Left renal pelvis (tissue), 4 donors: ENCODE measurements at places on chromosomes 16 and 17.

- no peak for DNase-seq
Observed at GRCh38 chr17:60386147-60387058, 5.5 kb downstream of the USP32 start.

DNA sequence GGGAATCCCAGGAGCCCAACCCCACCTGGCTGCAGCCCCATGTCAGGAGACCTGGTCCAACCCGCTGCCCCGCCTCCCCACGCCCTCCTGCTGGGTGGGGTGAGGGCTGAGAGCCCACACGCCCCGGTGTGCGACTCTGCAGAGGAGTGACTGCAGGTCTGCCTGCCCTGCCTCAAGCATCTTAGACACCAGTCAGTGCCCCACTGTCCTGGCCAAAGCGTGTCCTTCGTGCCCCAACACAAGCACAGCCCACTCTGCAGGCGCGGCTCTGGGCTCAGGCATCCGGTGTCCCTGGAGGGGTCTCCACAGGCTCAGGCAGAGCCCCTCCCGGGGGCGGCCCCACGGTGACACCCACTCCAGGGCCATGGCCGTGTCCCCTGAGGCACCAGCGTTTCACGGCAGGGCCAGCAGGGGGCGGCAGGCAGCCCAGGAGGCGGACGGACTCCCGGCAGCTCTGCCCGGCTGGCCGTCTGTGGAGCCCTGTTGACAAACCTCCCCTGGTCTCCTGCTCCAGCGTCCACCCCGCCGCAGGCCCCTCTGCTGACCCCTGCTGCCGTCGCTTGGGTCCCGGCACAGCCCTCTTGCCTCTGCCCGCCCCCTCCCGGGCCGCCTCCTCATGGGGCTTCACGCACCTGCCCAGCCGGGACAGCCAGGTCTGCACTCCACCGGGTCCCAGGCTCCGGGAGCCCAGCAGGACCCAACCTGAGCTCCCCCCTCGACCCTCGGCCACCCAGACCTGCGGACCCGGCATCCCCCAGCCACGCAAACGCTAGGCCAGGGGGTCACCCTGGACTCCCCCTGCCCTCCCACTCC lies 8.6 kb upstream of the UBE2I start:
- DNase-seq: no peak

DNA sequence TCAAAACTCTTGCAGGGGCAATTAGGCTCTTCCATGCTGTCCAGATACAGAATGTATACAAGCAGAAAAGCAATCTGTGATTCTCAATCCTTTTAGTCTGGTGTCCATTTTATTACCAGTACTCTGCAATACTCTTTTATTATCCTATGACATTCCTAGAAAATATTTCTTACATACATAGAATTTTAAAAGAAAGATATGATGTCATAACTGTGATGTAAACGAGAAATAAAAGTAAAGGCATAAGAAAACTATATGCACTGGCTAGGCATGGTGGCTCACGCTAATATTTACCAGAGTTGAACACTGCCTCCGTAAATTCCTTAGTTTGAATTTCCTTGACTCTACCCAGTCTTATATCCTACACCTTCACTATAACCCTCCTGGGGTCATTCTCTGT lies 55.0 kb downstream of the EFCAB5 start:
- DNase-seq: no peak

GRCh38 chr16:55030944-55031343 lies 100.3 kb downstream of the IRX5 start:
- no peak for DNase-seq
